ENCODE measurements at places on chromosomes 2 and 18.

GRCh38 chr2:99648178-99648844 is 158.5 kb upstream of the REV1 start:
- no peak for DNase-seq

DNA sequence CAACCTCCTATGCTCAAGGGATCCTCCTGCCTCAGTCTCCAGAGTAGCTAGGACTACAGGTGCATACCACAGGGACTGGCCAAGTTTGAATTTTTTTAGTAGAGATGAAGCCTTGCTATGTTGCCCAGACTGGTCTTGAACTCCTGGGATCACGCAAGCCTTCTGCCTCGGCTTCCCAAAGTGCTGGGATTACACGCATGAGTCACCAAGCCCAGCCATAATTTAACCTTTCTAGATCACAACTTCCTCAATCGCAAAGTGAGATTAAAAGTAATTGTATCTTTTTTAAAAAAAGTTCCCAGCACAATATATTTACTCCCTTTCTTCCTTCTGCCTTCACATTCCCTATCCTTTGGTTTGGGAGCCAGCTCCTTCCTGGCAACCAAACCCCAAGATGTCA is 5.8 kb upstream of the PPP1CB start:
- DNase-seq, result no peak

GRCh38 chr2:235264512-235264911 is 229.3 kb upstream of the AGAP1 start:
- no peak for DNase-seq

GRCh38 chr2:111624411-111625156 is 259.4 kb downstream of the ANAPC1 start:
- no peak for DNase-seq

DNA sequence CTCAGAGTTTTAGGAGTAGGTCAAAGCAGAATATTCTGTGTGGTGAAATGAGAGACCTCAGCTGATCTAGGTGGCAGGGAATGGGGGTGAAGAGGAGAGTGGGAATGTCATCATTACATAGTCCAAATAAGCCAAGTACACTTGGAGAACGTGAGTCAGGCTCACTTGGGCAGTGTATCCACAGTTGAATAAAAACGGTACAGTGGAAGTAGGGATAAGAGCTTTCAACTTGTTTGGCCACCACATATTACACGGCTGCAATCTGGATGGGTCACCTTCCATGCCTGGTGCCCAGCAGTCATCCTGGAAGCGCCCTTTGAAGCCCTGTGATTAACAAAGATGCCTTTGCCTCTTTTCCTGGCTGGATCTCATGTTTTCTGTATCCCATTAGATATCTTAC is 28.6 kb downstream of the MIB1 start:
- DNase-seq, result no peak

- no peak for DNase-seq
These were observed 8.4 kb upstream of the CTLA4 start for GRCh38 chr2:203859030-203859789.

All from stimulated activated CD4-positive, alpha-beta T cell treated with anti-CD3 and anti-CD28 coated beads, Interleukin-1b, Interleukin-23, amount 100 ng/mL, for 48 hours (primary cell).